Heart left ventricle (tissue), 16 donors: ENCODE measurements at places on chromosomes 2 and 18. TPM values are rescaled to one million over a fixed set of nuclear protein-coding genes. Genes with fewer than 3 reads are reported as not detected.

Gene SERPINB11
- not detected for total RNA-seq

Gene SP140
- total RNA-seq: 0.61 TPM

Gene ACOXL
- not detected for total RNA-seq

Gene C18orf32
- 29.3 TPM for total RNA-seq

Gene OR6B2
- not detected for total RNA-seq

Gene LPIN2
- 16.6 TPM for total RNA-seq

Gene ZNF512
- total RNA-seq: 16.7 TPM

Gene SCLY
- total RNA-seq: 8.1 TPM

Gene KCNK3
- 9.4 TPM for total RNA-seq

Gene MYOM1
- total RNA-seq: 1,199 TPM

Gene CAPN14
- 0.20 TPM for total RNA-seq

Gene MC4R
- total RNA-seq: not detected

Gene MCEE
- total RNA-seq: 23.8 TPM

Gene GTF3C2
- 19.9 TPM for total RNA-seq

Gene HK2
- 18.3 TPM for total RNA-seq

Gene CD207
- 0.48 TPM for total RNA-seq

Gene FABP1
- total RNA-seq: not detected

Gene VWA3B
- total RNA-seq: 0.30 TPM

Gene SLC9A2
- 0.46 TPM for total RNA-seq

Gene COPS8
- 85.3 TPM for total RNA-seq

Gene EDAR
- not detected for total RNA-seq

Gene CACNB4
- total RNA-seq: 1.4 TPM

Gene ARL5A
- total RNA-seq: 58.3 TPM

Gene CENPO
- 9.2 TPM for total RNA-seq

Gene AQP12B
- total RNA-seq: not detected

Gene NOL4
- not detected for total RNA-seq

Gene LRATD1
- total RNA-seq: 0.07 TPM

Gene FAP
- total RNA-seq: 2.3 TPM

Gene POTEJ
- not detected for total RNA-seq

Gene RAX
- total RNA-seq: not detected

Gene FHOD3
- total RNA-seq: 290 TPM

Gene TRIM43B
- not detected for total RNA-seq

Gene VWC2L
- total RNA-seq: not detected

Gene LCT
- not detected for total RNA-seq

Gene ZNF519
- 3.3 TPM for total RNA-seq

Gene PROKR1
- total RNA-seq: not detected

Gene IL36B
- total RNA-seq: not detected

Gene WDR12
- 21.5 TPM for total RNA-seq

Gene ANKRD30B
- total RNA-seq: not detected

Gene CFAP53
- total RNA-seq: 0.62 TPM
